CD8-positive, alpha-beta memory T cell (primary cell): ENCODE measurements at places on chromosomes 6 and 20.

DNA sequence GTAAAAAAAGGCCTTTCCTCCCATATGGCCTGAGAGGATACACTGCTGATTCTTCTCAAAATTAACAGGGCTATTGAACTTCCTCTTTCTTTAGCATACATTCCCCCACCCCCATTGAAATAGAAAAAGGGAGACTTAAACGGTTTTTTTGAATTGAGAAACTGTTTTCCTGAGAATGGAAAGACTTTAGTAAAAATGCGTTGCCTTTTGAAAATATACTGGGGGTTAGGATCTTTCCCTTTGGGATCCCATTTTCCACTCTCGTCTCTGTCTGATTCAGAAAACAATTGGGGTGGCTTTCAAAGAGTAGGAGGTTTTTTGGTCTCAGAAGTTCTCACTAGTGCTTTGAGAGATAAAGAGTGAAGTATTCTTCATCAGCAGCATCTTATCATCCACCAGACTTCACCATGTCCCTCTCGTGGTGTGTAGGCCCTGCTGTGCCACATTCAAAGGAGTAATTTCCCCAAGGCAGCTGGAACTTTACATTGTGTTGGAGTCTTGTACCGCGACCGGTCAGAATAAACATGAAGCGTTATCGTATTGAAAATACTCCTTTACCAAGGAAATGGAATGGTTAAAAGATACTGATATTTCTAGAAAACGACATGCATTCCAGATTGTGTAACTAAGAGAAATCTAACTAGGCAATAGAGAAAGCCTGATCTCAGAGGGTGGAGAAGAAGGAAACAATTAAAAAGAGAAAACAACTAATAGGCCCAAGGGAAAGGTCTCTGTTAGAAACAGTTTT lies 10.6 kb downstream of the MYB start:
- DNase-seq = no peak

- DNase-seq = no peak
Observed at GRCh38 chr20:4113615-4114603, 98.6 kb upstream of the RNF24 start.

DNA sequence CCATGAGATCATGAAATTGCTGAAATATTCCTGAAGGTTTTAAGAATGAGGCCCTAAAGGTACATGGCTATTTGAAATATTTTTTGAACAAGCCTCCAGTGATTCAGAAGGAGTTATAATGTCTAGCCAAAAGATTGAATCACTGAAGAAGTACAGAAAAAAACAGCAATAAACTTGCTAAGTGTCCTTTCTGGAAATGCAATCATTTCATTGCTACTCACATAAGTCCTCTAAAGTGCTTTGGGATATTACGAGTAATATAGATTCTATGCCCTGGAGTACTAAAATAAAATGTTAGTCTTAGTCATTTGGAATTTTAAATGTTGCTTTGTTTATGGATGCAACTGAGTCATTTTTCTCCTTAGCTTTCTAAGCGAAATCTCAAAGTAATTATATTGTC lies 32.7 kb downstream of the CENPW start:
- DNase-seq = no peak

DNA sequence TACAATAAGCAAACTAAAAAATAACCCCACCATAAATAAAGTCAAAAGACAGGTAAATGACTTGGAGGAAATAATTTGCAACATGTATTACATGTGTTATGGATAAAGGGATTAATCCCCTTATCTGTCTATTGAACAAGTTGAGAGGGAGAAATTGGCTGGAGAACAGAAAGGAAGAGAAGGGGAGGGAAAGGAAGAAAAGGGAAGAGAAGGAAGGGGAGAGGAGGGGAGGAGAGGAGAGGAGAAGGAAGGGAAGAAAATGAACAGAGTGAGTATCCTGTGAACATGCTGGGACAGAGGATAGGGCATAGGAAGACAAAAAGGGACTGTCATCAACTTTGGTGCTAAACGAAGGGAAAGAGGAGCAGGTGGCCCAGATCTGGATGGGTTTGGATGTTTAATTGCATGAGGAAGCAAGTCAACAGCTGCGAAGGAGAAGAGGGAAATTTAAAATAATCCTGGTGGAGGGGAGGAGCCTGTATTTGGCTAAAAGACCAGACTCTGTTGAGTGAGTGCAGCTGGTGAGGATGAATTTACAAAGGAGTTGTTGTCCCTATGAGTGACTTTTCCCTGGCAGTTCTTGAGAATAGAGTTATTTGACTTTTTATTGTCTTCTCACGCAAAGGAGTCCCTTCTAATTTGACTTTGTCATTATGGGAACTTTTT lies 14.2 kb upstream of the SHLD1 start:
- no peak for DNase-seq

GRCh38 chr6:87921034-87921433 lies 126.6 kb upstream of the SPACA1 start:
- DNase-seq = no peak
